ENCODE measurements at places on chromosomes 11 and 22.

GRCh38 chr11:125873881-125874555 is 13.4 kb upstream of the HYLS1 start:
- DNase-seq: no peak

GRCh38 chr11:130580891-130581492 is 132.5 kb downstream of the ADAMTS15 start:
- DNase-seq: peak; percentile 9

- no peak for DNase-seq
These were observed 41.7 kb downstream of the NARS2 start for GRCh38 chr11:78532991-78533390.

- DNase-seq: no peak
These were observed 2.7 kb upstream of the RAG1 start for GRCh38 chr11:36565031-36565610.

- no peak for DNase-seq
These were observed 1.6 kb downstream of the BSX start for GRCh38 chr11:122979815-122980595.

- DNase-seq: peak; percentile 83
These were observed 154.9 kb upstream of the NAV2 start for GRCh38 chr11:19557720-19558140.

DNA sequence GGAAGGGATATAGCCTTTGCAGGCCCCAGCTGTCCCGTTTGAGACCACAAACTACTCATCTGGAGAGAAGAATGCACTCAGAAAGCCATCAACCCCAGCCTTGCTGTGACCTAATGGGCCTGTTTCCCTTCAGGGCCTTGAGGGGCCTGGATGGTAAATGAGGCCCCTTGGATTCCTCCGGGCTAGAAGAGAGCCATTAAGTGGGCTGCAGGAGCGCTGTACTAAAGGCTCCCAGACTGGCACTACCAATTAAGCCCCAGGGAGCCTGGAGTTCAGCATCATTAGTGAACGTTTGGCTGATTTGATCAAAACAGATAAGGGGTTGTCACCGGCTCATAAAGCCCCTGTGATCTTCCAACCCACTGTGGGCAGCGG is 23.0 kb downstream of the CD5 start:
- no peak for DNase-seq

DNA sequence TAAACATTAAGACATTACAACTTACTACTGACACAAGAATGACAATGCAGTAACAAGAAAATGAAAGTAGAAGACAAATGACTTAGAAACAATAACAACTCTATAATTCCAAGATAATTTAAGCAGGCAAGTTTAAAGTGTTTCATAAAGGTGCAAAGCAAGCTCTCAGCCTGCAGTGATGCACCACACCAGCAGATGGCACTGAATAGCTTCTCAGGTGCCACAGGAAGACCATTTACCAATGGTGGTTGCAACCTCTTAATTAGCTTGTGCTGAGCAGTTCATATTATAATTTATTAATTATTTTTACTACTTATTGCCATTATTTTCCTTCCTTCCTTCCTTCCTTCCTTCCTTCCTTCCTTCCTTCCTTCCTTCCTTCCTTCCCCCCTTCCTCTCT is 60.6 kb downstream of the NXPE2 start:
- no peak for DNase-seq

GRCh38 chr11:84345597-84345996 is 1059.4 kb upstream of the CCDC90B start:
- no peak for DNase-seq

DNA sequence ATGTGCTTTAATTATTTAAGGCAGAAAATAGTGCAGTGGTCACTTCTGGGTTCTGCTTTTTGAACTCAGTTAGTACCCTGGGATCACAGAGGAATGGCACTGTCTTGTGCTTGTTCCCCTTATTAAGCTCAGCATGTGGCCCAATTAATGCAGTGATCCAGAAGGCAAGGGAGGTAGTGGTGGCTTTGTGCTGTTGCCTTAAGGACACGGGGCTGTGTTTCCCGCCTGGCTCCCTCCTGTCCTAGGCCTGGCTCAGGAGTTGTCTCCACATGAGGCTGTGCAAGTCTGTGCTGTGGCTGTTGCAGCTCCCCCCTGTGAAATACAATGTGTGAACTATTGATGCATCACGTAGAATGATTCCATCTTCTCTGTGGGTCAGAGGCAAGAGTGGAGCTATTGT is 49.2 kb upstream of the CABP7 start:
- no peak for DNase-seq

- peak; percentile 33 for DNase-seq
These were observed 778 bp upstream of the PAK1 start for GRCh38 chr11:77474684-77475060.

DNA sequence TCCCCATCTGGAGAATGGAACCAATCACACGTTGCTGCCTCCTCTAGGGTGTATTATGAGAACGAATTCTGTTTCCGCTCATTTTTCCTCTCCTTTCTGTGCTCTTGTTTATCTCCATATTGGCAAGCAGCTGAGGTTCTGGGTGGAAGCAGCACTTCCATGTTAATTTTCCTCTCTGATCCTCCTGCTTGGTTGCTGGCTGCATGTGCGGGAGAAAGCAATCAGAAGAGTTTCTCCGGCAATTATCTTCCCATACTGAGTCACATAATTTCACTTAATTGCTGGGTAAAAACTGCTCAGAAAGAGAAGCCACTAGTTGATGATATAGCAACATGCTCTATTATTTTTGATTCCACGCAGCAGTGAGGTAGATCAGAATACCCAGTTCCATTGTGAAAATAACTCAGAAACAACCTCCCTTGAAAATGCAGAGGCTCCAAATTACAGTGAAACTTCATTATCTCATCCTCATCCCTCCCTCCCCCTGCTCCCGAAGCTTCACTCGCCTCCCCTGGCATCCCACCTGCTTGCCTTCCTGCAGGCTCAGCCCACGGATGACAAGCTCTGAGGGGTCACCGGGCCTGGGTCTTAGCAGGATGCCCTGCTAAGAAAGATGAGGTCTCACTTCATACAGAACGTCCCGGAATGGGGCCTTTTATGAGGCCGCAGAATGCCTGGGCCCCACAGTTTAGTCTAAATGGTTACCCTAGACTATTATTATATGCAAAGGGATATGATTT is 20.4 kb downstream of the FXYD6 start:
- no peak for DNase-seq

DNA sequence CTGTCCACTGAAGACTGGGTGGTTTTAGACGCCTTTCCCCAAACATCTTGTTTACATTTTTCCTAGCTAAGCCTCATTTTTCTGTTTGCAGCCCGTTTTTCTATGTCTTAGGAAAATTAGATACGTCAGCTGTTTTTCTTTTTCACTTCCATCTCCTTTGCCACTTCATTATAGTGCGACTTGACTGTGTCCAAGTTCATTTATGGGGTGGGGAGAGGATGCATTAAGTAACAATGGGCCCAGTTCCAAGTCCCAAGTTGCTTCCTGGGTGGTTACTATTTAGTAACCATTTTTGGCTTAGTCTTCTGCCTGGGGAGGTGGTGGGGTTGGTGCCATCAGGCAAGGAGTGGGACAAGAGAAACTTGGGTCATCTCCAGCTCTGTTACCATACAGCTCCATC is 83.0 kb downstream of the TRAF6 start:
- DNase-seq: no peak

GRCh38 chr22:33459137-33459536 is 401.0 kb upstream of the SYN3 start:
- DNase-seq: no peak

DNA sequence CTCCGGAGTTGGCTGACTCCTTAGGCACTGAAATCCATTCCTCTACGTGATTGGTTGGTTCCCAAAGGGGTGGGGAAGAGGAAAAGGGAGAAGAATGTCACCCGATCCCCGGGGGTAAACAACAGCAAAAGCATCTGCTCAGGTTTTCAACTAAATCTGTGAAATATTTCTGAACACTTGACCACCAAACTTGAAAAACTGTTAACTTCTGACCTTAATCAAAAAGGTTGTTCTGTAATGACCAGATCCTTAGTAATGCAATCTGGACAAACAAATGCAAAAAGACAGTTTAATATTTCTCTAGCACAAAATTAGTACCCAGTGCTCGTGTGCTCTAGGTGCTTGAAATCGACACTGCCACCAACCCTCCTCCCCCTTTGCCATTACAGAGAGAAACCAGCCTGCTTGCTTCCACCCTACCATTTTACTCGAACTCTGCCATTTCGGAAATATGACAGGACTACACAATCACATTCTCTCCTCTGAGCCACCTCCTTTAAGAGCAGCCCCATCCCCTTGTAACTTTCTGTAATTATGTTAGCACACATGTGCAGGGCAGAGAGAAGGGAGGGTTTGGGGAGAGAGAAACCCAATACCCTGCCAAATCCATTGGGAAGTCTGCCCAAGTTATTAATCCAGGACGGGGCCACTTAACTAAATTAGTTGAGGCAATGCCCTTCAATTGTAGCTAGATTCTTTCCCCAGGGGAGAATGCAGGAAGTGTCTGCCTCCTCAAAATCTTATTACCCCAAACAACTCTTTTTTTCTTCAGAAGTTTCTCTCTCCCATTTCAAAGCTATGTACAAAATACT is 113.8 kb downstream of the RBFOX2 start:
- peak; percentile 42 for DNase-seq

GRCh38 chr11:100632941-100633452 is 54.1 kb upstream of the ARHGAP42 start:
- no peak for DNase-seq

GRCh38 chr11:110773442-110773841 is 61.2 kb upstream of the ARHGAP20 start:
- no peak for DNase-seq

DNA sequence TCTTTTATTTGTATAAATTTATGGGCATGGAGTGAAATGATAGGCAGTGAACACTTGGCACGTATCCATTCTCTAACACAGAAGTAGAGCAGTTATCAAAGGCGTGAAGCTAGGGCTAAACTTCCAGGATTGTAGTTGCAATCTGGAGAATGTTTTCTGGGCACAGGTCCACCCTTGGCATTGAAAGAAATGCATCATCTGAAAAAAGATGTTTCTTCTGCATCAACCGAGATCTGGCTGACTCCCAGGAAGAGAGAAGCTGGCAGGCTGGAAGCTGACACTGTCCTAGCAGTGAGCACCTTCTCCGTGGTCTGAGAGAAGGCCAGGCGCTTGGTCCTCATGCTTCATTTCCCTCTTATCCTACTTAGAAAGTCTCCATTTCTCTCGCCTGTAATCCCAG is 600.0 kb downstream of the BRD1 start:
- no peak for DNase-seq

GRCh38 chr11:35031867-35032266 is 107.1 kb upstream of the CD44 start:
- no peak for DNase-seq

DNA sequence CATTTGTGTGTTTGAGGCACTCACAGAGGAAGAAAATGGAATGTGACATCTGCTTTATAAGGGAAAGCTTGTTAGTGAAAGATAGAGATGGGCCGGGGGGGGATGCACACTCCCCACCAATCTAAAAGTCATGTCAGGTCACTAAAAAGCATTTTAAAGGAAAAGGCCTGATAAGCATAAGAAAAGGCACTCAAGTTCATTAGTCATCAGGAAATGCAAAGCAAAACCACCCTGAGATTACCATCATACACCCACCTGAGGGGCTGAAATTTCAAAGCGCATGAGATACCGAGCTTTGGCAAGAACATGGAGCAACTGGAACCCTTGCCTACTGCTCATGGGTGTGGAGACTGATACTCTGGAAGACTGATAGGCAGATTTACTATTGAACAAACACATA is 77.9 kb upstream of the ANO1 start:
- DNase-seq: no peak

- DNase-seq: no peak
These were observed 939 bp upstream of the SH3BP1 start for GRCh38 chr22:37638391-37639069.

DNA sequence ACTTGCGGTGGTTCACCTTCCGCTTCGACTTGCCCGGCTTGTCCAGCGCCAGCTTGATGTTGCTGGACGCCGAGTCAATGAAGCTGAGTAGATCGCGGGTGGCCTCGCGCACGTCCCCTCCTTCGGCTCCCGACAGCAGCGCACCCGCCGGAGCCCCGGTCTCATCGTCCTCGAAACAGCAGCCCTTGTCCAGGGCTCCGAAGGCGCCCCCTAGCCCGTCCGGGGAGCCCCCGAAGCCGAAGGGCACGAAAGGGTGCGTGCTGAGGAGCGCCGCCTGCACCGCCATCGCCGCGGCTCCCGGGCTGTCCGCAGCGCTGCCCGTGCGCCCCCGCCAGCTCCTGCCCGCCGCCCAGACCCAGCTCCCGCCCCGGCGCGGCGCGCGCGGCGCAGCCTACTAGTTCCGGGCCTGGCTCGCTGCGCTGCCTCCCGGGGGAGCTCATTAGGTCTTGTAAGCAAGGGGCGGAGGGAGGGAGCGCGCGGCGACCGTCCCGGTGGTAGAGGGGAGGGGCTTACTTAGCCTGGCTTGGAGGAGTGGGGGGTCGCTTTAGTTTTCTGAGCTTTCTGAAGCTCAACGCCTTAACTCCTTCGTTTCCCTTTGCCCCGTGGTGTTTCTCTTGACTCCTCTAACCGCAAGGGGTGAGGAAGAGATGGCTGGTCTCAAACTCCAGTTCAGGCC is at the start of gene FAM181B:
TSS of gene FAM181B (minus strand) at position 421 of the 676 bp plus-strand sequence. CDS start at position 286, 135 bp downstream.
- no peak for DNase-seq

DNA sequence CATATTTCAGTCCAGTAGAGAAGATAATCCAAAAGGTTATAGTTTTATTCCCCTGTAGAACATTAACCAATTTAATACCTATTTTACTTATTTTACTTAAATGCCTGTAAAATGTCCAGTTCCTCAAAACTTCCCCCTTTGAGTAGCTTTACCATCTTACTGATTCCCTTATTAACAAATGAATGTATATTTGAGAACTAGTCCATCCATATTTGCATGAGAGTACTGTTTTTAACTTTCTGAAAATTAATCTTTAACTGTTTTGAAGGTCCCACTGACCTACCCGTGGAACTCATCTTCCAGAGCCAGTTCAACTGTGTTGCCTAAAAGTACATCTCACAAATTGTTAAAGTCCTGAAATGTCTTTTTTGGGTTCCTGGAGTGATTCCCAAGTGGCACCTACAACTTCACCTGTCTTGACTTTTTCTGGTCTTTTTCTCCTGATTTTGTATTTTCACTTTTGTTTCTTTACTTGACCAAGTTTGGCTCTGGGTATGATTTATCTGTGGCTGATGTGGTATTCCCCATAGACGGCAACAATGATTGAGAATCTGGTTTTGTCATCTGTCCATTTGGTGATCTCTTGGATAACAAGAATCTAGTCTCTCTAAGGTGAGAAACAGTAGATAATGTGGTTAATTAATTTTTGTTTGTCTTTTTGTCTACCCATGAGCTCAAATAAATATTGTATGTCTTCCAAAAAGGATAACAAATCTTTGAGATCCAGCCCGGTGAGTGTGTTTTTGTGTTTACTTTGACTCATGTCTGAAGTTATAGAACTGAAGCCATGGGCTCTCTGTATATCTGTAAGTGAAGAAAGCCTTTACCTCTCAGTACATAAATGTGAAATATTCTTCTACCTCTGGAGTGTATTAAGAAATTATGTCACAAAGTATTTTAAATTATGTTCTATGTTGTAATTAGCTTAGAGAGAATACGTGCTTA is 174.2 kb downstream of the ETS1 start:
- DNase-seq: no peak

GRCh38 chr11:70464509-70465361 is 66.4 kb downstream of the CTTN start:
- no peak for DNase-seq

All from liver (tissue), 10 donors.